ENCODE measurements at places on chromosomes 3 and 15. TPM values are rescaled to one million over a fixed set of nuclear protein-coding genes. Genes with fewer than 3 reads are reported as not detected.
A peak's percentile ranks its signal among the peaks of the same experiment; 100 is the strongest.

- no peak overlapping the region for H3K27ac ChIP-seq
- DNase-seq: no peak
- H3K4me3 ChIP-seq: no peak overlapping the region
- peaks cover 61% of the 10 kb centered on the region for H3K36me3 ChIP-seq
Measured at GRCh38 chr3:8895829-8896228, 67.4 kb downstream of the RAD18 start.

DZIP1L gene
- 0.65 TPM for total RNA-seq

GRCh38 chr3:126678693-126679317 is 23.9 kb upstream of the TXNRD3 start:
- no peak for DNase-seq
- H3K27me3 ChIP-seq: peaks cover 23% of the 10 kb centered on the region
- no peaks in the 10 kb centered on the region for H3K36me3 ChIP-seq

GRCh38 chr15:70201425-70201775 is 103.7 kb upstream of the TLE3 start:
- no peak for DNase-seq
- no peak overlapping the region for H3K27ac ChIP-seq
- peaks cover 6% of the 10 kb centered on the region for H3K4me1 ChIP-seq
- H3K27me3 ChIP-seq: peaks cover 63% of the 10 kb centered on the region

DNA sequence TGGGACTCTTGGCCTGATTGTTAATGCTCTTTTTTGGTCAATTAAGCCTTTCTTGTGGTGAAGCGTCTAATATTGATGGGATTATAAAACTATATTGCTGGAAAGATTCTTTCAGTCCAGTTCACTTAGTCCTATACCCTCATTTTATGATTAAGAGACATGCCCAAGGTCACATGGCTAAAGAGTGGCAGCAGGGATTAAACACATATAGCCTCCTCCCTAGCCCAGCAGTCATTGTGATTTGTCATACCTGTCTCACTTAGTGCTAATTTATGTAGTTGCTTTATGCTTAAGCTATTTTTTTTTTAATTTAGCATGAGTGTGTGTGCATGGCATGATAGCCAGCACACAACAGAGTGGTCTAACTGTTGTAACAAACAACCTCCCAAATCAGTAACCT is 9.5 kb downstream of the PARP14 start:
- H3K4me1 ChIP-seq: no peaks in the 10 kb centered on the region
- H3K36me3 ChIP-seq: peaks cover 21% of the 10 kb centered on the region
- H3K4me3 ChIP-seq: no peak overlapping the region
- H3K27me3 ChIP-seq: no peaks in the 10 kb centered on the region
- DNase-seq: no peak

DNA sequence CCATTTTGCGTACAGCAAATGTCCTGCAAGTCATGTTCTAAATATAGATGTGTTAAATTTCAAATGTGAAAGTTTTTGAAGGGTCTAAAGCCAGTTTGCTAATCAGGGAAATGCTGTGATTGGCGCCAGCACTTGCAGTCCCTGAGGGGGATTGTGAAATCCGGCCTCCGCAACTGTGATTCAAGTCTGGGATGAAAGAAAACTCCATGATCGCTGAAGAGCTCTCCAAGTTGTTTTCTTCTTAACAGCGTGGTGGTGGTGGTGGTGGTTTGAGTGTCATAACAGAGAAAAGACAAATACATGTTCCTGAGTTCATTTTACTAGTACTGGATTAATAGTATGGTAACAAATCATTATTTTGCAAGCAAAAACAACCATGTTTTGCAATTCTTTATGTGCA is 51.8 kb downstream of the MITF start:
- H3K27me3 ChIP-seq: no peaks in the 10 kb centered on the region
- H3K36me3 ChIP-seq: peaks cover 6% of the 10 kb centered on the region
- peak overlapping the region; percentile 78 for H3K27ac ChIP-seq

CA12 gene
- 0.09 TPM for total RNA-seq

ATP13A4 gene
- 0.20 TPM for total RNA-seq
